Pericardium fibroblast (primary cell): ENCODE measurements at places on chromosomes 2 and 18. TPM values are rescaled to one million over a fixed set of nuclear protein-coding genes. Genes with fewer than 3 reads are reported as not detected.

RTP5 gene
- total RNA-seq, result not detected in 2 replicates

GLI2 gene
- total RNA-seq, result 10.6 and 13.5 TPM in 2 replicates

CXCR1 gene
- total RNA-seq, result not detected in 2 replicates

DTNA gene
- total RNA-seq, result 6.7 and 16.1 TPM in 2 replicates

KCNJ13 gene
- total RNA-seq, result not detected in 2 replicates

ACADL gene
- 0.09 TPM in 1 of 2 replicates, not detected in the other for total RNA-seq

QPCT gene
- 2.8 and 9.0 TPM in 2 replicates for total RNA-seq

CCDC102B gene
- total RNA-seq, result 4.8 and 5.8 TPM in 2 replicates

GPR75 gene
- 0.35 and 0.77 TPM in 2 replicates for total RNA-seq

TCF23 gene
- 0.09 TPM in 1 of 2 replicates, not detected in the other for total RNA-seq

BCL11A gene
- total RNA-seq, result 0.12 and 1.3 TPM in 2 replicates

ZNF804A gene
- 0.51 and 1.3 TPM in 2 replicates for total RNA-seq

GPR55 gene
- not detected in 2 replicates for total RNA-seq

REG3G gene
- total RNA-seq, result not detected in 2 replicates

MOCOS gene
- 3.1 and 3.2 TPM in 2 replicates for total RNA-seq
